ENCODE measurements at places on chromosomes 1 and 21.

DNA sequence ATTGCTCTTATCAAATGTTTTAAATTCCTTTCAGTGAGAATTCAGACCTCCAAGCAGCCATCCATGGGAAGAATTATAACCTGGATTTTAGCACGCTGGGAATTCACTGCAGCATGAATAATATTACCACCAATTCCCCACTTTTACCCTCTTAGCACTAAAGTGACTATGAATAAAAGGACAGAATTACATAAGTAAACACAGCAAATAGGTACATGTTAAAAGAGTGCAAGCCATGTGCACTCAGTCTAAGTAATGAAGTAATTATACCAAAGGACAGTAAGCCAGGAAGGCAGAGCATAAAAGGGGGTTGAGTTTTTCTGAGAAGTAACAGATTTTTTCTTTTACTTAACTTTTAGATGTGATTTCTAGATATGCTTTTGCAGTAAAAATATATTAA, 176.3 kb downstream of the DENND1B start:
- DNase-seq = no peak

GRCh38 chr1:17472814-17473213, 33.3 kb upstream of the RCC2 start:
- DNase-seq = no peak

GRCh38 chr1:42173961-42174735, 9.6 kb upstream of the GUCA2A start:
- no peak for DNase-seq

GRCh38 chr21:18041012-18041411, 203.6 kb upstream of the CHODL start:
- DNase-seq = peak; percentile 39

GRCh38 chr1:9865724-9866123, 42.0 kb upstream of the CLSTN1 start:
- no peak for DNase-seq

DNA sequence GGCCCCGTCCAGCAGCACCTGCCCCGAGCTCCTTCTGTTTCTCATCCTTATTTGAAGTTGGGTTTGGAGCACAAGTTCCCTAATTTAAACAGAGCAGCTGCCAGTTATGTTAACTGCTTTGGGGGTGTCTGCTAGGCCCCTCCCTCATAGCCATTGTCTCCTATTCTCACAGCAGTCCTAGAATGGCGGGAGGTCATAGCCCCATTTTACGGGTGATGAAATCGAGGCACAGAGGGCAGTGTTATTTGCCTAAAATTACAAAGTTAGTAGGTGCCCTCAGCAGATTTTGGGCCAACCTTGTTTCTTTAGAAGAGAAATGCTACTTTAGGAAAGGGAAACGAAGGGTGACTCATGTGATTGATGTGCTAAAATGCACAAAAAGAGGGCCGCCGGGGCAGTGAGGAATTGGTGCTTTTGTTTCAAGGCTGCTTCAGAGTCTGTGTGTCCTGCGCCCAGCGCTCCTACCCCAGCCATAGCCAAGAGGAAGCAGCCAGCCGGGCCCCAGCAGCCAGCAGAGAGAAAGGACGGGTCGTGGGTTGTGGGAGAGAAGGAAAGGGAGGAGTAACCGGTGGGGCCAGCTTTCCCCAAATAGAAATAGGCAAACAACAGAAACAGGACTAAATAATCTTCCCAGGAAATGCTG, 13.0 kb downstream of the VANGL1 start:
- no peak for DNase-seq

- DNase-seq = no peak
Observed at GRCh38 chr1:225823811-225824261, 13.9 kb downstream of the EPHX1 start.

GRCh38 chr1:174060090-174060489, 37.9 kb upstream of the RC3H1 start:
- DNase-seq = no peak

GRCh38 chr1:111140680-111140967, 601 bp downstream of the CEPT1 start:
- no peak for DNase-seq

DNA sequence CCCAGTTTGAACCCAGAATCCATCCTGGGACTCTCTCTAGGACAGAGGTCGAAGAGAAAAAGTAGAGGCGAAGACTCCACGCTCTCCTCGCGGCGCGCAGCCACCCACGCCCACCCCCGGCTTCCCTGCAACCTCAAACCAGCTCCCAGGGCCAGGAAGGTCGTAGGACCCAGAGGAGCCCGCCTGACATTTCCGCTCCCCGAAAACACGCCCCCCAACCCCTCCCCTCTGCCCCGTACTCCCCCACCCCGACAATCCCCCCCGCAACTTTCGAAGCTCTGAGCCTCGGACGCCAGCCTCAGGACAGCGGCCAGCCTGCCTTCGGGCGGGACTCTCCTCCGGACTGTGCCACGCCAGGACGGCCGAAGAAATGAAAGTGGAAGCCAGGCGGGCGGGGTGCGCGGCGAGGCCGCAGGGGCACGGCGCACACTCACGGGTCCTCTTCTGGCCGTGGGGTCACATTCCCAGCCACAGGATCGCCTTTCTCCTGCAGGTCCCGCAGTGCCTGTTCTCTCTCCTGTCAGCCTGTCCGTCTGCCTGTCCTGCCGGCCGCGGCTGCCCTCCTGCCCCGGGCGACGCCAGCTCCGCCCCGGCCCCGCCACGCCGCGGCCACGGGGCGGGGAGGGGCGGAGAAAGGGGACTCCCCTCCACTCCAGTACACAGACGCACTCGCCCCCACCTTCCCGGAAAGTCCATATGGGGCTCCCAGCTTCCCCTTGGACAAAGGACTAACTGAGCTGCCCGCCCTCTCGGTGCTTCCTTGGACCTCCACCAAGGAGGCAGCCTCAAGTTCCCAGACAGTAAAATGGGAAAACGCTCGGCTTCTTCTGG, at the start of gene MOB3C:
TSS of gene MOB3C (minus strand) at position 535 of the 831 bp plus-strand sequence. CDS start 3,490 bp downstream, outside the sequence.
- no peak for DNase-seq
